Type B pancreatic cell (in vitro differentiated cells): ENCODE measurements at places on chromosomes 6 and 20. TPM values are rescaled to one million over a fixed set of nuclear protein-coding genes. Genes with fewer than 3 reads are reported as not detected.

The TRAPPC3L gene
- total RNA-seq = 0.27 and 0.31 TPM in 2 replicates

The OTOR gene
- total RNA-seq = not detected in 2 replicates

The PRSS16 gene
- total RNA-seq = 10.5 and 28.9 TPM in 2 replicates

The PLN gene
- 0.24 and 0.45 TPM in 2 replicates for total RNA-seq

The CDH4 gene
- 5.0 and 8.3 TPM in 2 replicates for total RNA-seq

The RNF144B gene
- total RNA-seq = 10.8 and 19.4 TPM in 2 replicates

The MANEA gene
- 8.8 and 15.5 TPM in 2 replicates for total RNA-seq

The L3MBTL1 gene
- 12.2 and 23.1 TPM in 2 replicates for total RNA-seq

The PROKR2 gene
- total RNA-seq = 4.8 and 5.9 TPM in 2 replicates

The DNMT3B gene
- total RNA-seq = 18.2 and 19.7 TPM in 2 replicates

The CCN5 gene
- total RNA-seq = not detected in 2 replicates

The LRRN4 gene
- 9.9 and 12.5 TPM in 2 replicates for total RNA-seq

The CGAS gene
- 0.12 TPM in 2 replicates for total RNA-seq

The DEFB132 gene
- not detected in 2 replicates for total RNA-seq

The AVP gene
- total RNA-seq = not detected in 2 replicates

The TREML2 gene
- total RNA-seq = not detected in 2 replicates

The SMPD2 gene
- 13.7 and 23.5 TPM in 2 replicates for total RNA-seq

The SLC22A16 gene
- not detected in 2 replicates for total RNA-seq

The BTN1A1 gene
- total RNA-seq = 0.36 and 1.3 TPM in 2 replicates

The CASS4 gene
- 0.38 and 0.56 TPM in 2 replicates for total RNA-seq

The OR2B6 gene
- not detected in 2 replicates for total RNA-seq

The BANF2 gene
- not detected in 2 replicates for total RNA-seq
